ENCODE measurements at places on chromosomes 2 and 18.

GRCh38 chr2:14706201-14706600, 73.7 kb downstream of the LRATD1 start:
- DNase-seq: no peak

GRCh38 chr2:79716266-79716665, 203.4 kb downstream of the CTNNA2 start:
- no peak for DNase-seq

GRCh38 chr18:79558196-79558932, 121.2 kb upstream of the CTDP1 start:
- no peak for DNase-seq

DNA sequence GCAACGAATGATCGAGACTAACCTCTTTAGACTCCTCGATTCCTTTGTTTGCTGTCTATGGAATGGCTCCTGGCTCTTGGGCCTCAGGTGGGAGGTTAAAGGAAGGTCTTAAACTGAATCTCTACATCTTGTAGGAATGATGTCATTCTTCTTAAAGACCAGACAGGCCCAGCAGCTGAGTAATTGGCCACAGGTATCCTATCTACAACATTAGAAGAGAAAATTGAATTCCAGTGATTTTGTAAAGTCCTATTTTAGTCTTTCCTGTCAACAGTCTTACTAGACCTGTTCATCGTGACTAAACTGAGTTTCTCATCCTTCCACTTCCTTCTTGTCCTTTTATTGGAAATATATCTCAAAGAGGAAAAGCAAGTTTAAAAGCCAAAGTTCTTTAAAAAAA, 274.8 kb downstream of the ALPK2 start:
- no peak for DNase-seq

DNA sequence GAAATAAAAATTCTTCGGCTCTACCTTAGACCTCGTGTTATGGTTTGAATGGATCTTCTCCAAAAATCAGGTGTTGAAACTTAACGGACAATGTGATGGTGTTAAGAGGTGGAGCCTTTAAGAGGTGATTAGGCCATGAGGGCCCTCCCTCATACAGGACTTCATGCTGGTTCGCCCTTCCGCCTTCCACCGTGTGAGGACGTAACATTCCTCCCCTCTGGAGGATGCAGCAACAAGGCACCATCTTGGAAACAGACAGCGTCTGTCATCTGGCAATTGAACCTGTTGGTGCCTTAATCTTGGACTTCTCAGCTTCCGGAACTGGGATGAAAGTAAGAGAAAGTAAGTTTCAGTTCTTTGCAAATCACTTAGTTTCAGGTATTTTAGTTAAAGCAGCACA, 126.3 kb upstream of the SPRED2 start:
- DNase-seq: no peak

DNA sequence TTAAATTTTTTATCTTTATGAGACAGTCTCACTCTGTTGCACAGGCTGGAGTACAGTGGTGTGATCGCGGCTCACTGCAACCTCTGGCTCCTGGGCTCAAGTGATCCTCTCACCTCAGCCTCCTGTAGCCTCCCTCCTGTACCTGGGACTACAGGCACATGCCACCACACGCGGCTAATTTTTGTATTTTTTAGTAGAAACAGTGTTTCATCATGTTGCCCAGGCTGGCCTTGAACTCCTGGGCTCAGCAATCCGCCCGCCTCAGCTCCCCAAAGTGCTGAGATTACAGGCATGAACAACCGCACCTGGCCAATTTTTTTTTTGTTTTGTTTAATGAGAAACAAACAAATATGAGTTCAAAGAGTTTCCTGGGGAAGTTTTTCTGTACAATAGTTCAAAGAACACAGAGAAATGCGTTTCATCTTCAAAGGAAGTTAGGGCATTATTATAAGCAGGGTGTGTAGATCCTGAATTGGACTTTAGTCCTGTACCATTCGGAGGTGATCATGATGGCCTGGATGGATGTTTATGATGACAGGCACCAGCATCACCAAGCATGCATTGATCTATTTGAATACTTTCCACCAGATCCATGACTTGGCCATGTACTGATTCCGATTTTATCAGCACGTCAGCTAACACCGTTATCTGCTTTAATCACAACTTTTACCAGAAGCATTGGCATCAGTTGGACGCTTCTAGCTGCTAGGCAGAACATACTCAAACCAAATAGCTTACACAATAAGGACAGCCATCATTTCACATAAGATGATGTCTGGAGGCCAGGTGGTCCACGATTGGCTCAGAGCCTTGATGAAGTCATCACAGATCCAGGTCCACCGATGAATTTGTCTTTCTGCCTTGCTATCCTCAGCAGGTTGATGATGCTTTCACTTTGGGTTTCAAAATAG, 28.9 kb downstream of the TCF23 start:
- no peak for DNase-seq

GRCh38 chr2:84849271-84849952, 31.5 kb downstream of the TRABD2A start:
- DNase-seq: peak; percentile 71

DNA sequence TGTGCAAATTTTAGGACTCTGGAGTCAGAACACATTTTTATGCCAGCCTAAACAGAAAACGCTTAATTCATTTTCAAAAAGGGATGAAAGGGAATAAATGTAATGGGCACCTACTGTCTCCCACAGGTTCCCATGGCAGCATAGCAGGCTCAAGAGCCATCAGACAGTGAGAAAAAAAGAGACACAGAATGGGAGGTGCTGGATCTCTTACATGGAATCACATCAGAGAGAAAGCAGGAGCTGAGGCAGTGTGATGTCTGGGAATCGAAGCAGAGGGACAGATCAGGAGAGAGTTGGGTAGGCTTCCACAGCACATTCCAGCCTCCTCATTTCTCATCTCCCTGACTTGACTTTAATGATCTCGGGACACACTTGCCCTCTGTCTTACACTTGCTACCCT, 684.3 kb downstream of the KCNJ3 start:
- DNase-seq: no peak

- no peak for DNase-seq
Observed at GRCh38 chr2:20196657-20197161, 28.2 kb downstream of the SDC1 start.

DNA sequence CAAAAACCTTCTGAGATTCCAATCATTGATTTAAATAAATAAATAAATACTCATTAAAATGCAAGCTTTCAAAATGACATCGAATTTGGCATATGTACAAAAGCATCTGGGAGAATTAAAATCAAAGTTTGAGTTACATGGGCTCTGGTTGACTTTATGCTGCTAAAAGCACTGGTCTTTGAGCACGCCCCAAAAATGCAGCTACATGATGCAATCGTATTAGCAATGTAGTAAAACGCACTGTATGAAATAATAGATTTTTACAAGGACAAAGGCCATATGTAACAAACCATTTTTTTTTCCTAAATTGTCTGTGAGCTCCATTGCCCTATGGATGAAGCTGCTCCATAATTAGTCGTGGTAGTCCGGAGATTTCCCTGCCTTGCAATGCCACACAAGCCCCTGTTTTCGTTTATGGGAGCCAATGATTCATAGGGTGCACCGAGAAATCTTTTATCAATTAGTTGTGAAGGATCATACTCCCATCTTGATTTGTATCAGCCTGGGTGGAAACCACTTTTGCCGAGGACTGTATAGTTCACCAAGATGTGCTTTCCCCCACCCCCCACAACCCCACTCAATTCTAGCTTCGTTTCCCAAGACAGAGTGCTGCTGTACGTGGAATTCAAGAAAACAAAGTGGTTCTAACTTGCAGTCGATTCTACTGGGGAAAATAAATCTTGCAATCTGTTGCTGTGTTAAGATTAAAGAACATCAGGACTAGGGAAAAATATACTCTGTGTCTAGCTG, 268.4 kb downstream of the IRS1 start:
- no peak for DNase-seq

DNA sequence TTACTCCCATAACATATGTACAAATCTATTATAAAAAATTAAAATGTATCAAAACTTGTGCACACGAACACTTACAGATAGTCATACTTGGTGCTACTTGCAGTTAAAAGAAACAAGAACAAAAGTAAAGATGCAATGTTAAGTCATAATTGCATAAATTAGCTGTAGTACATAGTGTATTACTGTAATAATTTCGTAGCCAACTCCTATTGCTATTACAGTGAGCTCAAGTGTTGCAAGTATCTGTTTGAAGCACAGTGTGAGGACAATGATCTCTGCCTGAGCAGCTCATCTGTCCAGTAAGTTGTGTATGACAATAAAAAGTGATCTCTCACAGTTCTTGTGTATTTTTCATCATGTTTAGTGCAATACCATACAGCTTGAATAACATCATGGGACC, 7.5 kb upstream of the SERPINB13 start:
- DNase-seq: no peak

DNA sequence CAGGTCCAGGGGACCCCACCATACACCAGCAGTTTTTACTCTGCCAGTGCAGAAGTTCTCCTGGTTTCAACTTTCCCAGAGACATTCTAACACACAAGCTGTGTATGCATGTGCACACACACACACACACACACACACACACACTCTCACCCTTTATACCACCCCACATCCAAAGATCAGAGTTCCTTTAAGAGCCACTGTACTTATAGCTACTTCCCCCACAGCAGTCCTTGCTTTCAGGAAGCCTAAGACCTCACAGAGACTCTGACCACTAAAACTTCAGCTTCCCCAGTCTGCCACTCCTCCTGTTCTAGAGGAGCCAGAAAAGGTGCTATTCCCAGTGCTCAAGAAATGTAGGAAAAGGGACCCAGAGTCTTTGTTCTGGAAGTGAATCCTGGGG, 107.8 kb downstream of the ZNF521 start:
- no peak for DNase-seq

DNA sequence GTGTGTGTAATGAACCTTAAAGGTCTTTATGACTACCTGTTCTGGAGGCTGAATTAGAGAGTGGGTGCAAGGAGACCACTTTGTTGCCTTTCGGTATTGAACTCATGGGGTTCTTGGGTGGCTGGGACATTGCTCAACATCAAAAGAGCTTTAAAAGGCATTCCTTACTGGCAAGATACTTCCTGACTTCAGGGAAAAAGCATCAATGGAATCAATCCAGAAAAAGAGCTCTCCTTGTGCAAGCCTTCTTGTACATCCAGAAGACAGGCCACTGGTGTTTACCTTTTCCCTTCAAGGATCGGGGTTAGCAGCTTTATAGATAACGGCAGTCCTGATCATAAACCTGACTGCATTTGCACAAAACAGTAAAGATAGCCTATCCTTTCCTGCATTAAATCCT, 9.5 kb downstream of the PNO1 start:
- DNase-seq: no peak

DNA sequence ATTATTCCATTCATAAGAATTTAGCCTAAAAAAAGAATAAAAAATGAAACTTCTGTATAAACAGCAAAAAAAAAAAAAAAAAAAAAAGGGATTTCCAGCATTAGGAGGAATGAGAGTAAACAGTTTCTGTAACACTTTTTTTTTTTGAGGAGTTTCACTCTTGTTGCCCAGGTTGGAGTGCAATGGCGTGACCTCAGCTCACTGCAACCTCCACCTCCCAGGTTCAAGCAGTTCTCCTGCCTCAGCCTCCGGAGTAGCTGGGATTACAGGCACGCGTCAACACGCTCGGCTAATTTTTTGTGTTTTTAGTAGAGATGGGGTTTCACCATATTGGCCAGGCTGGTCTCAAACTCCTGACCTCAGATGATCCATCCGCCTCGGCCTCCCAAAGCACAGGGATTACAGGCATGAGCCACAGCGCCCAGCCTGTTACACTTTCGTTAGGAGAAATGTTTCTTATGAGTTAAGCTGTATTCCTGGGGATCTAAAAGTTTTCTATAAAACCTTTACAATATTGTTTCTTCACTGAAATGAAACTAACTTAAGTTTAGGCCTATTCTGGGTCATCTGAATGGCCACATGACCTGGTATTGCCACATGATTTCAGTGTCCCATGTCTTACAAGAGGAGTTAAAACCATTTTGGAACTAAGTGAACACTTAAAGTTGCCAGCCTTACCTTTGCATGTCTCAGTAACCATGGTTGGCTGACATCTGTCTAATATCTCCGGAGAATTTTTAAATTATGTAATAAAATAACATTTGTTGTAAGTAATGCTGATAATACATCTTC, 17.5 kb downstream of the SMAD2 start:
- no peak for DNase-seq

DNA sequence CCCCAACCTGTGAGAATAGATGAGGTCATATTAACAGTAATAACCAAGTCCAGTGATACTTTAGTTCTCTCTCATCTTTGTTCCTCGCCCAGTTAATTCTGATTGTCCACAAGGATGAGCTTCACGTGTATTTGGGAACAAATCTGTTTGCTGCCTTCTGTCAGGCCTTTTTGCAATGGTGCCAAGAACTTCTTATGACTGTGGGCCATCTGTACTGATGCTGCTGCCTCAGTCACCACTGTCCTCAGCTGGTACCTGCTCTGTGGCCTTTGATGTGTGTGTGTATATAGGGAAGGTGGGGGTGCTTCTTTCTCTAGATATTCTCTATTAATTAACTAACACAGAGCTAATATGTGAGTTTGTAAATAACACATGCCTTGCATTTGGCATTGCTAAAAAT, 392.9 kb downstream of the TGIF1 start:
- no peak for DNase-seq

- DNase-seq: peak; percentile 69
Observed at GRCh38 chr18:8895987-8896619, 190.7 kb downstream of the MTCL1 start.

DNA sequence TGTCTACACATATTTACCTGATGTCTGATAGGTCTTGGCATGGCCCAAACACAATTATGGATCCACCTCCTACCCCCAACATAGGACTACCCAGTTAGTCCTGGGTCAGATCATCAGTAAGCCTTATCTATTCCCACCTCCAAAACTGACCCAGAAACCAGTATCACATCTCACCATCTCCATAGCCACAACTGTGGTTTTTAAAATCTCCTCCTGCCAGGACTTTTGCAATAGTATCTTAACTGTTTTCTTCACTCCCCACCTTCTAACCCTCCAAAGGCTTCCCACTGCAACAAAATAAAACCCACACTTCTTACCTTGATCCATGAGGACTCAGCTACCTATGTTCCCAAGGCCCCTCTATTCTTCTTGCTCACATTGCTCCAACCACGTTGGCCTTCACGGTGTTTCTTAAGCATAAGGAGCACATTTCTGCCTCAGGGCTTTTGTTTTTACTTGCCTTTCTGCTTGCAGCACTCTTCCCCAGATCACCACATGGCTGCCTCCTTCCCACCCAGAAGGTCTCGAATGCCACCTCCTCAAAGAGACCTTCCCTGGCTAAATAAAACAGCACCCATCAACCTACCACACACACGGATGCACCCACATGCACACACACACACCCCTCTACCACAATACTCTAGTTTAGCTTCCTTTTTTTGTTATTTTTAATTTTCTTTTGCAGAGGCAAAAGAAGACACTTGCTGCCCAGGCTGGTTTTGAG, 125.9 kb upstream of the SLC1A4 start:
- no peak for DNase-seq

DNA sequence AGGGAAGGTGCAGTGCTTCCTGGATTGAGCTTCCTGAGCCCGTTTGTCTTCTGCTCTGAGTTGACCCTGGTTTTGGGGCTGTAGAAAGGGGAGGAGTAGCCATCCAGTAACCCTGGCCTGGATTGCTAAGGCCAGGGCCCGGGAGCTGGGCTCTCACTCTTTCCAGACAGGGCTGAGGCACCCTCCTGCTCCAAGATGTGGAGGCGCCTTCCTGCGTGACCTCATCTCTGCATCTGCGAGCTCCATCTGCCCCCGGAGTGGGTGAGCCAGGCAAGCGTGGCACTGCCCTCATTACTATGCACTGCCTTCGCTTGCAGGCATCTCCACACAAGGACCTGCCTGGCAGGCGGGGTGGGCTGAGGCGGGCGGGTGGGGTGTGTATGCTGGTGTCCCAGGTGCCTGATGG, 58.0 kb downstream of the RAB31 start:
- no peak for DNase-seq

GRCh38 chr2:43276266-43276941, 50.0 kb upstream of the ZFP36L2 start:
- DNase-seq: peak; percentile 21
